ENCODE measurements at places on chromosomes 4 and X.

GRCh38 chr4:123283371-123283895, 113.2 kb upstream of the SPRY1 start:
- DNase-seq = no peak

DNA sequence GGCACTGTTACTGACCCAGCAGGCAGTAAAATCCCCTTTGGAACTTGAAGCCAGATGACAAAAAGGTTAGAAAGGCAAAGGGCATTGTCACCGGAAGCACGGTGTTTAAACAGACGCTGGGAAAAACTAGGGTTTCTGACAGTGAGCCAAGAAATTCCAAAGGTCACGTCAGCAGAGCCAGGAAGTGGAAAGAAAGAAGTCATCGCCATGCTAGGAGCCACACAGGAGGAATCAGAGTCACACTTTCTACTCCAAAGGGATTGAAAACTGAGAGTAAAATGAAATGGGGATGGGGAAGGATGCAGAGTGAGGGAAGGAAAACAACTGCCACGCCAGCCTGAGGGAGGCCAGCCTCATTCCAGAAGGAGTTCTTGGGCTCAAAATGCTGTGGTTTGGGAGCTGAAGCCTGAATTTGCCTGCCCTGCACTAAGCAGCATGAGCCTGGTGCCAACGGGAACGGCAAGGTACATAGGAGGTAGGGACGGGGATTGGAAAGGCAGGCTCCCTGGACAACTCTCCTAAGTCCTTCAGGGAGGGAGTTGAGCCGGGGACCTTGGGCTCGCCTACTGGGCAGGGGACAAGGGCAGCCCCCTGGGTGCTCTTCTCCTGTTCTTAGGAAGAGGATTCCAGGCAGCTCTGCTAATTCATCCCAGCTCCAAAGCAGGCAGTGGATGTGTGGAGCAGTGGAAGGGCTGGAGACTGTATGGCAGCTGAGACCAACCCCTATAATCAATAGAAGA, 66.8 kb downstream of the SOWAHB start:
- peak; percentile 78 for DNase-seq

DNA sequence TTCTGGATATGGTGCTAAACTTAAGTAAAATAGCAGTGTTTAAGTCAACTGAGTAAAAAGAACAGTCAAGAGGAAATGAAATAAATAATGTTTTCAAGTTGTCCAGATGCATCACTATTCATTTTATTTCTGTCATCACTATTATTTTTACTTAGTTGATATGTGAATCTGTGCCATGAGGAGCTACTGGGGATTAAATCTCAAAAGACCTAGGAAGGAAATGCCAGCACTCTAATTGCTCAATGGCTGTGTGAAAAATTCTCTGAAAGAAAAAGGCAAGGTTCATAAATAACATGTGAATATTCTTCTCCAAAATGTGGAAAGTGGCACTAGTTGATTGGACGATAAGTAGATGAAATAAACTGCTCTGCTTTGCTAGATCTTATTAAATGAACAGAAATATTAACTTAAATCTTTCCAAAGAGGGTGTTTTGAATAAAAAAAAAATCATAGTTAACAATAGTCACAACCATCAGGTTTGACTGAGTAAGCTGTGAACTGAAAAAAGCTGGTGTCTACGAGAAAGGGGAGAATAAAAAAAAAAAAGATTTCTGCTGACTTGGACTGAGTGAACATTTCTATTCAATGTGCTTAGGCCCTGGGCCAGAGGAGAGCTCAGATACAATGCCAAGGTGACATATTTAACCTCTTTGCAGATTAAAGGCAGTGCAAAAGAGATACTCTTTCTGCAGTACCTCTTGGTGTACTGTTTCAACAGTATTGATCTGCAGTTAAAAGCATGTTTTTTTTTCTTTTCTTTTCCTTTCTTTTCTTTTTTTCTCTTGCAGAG, 1.6 kb downstream of the SPARCL1 start:
- no peak for DNase-seq

DNA sequence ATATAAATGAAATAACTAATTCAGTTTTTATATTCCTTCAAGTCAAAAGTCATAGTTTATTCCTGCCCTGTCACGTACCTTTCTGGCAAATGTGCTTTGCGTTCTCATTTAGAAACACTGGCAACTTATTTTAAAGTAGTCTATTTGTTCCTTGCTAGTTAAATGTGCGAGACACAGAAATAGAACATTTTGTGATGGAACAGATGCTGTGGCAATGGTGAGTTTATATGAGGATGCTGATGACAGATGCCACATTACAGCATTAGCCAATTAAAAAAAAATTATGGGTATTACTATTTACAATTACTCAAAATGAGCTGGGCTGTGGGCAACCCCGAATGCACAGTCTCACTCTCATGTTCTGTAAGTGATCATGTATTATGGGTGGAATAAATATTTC, 26.1 kb upstream of the EPHA5 start:
- DNase-seq = no peak

GRCh38 chr4:128630871-128631270, 178.6 kb upstream of the JADE1 start:
- DNase-seq = no peak

DNA sequence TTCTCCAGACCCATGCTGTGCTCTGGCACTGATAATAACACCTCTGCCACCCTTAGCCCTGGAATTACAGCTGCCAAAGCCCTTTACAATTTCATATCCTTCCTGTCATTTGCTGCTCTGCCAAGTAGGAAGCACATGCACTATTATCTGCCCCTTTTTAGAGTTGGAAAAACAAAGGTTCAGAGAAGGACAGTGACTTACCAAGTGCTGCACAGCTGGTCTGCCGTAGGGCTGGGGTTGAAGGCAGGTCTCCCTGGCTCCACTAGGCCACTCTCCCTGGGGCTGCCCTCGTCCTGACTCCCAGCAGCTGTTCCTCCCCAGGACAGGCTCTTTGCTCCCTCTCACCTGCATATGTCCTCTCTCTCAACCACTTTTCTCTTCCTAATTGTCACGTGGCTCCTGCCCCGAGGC, 73.4 kb downstream of the ANAPC4 start:
- no peak for DNase-seq

DNA sequence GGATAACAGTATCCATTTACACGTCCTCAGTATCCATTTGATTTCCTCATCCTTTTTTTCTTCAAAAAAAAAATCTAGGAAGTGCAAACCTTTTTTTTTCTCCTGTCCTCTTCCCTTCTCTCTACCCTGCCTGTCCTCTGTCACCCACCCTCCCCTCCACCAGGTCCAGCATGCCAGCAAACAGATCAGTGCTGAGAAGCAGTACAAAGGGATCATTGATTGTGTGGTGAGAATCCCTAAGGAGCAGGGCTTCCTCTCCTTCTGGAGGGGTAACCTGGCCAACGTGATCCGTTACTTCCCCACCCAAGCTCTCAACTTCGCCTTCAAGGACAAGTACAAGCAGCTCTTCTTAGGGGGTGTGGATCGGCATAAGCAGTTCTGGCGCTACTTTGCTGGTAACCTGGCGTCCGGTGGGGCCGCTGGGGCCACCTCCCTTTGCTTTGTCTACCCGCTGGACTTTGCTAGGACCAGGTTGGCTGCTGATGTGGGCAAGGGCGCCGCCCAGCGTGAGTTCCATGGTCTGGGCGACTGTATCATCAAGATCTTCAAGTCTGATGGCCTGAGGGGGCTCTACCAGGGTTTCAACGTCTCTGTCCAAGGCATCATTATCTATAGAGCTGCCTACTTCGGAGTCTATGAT, 1.7 kb downstream of the SLC25A4 start:
- DNase-seq = no peak

GRCh38 chrX:107662824-107663223, 34.5 kb downstream of the PRPS1 start:
- no peak for DNase-seq

DNA sequence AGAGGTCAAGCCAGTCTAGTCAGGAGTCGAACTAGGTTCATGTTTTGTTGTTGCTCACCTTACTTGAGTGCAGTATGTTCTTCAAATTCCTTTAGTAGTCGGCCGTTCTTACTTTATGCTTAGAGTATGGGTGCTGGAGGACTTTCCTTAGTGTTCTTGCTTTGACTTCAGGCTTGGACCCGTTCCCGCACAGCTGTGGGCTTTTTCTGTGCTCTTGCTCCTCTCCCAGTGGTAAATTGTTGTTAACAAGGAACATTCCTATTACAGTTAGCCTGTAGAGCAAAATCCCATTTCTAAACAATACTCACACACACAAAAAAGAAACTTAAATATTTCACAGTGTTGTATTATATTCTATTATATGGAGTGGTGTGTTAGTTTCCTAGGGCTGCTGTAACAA, 113.5 kb downstream of the RAP1GDS1 start:
- peak; percentile 56 for DNase-seq

GRCh38 chrX:8310409-8310808, 139.3 kb upstream of the VCX2 start:
- no peak for DNase-seq

GRCh38 chr4:97027728-97028410, 1115.4 kb downstream of the STPG2 start:
- no peak for DNase-seq

- no peak for DNase-seq
Measured at GRCh38 chr4:153676486-153676885, 7.6 kb upstream of the TLR2 start.

- no peak for DNase-seq
Measured at GRCh38 chr4:110415478-110415877, 60.5 kb upstream of the ENPEP start.

DNA sequence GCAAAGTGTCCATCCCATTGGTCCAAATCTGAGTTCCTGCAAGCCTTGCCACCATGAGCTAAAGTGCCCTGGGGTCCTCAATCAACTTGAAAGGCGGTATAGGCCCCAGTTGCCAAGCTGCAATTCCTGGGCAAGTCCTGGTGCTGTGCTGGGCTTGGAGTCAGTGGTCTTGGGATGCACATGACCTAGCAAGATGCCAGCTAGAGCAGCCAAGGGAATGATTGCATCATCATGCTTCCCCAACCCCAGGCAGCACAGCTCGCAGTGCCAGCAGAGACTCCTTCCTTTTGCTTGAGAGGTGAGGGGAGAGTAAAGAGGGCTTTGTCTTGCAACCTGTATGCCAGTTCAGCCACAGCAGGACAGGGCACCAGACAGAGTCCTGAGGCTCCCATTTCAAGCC, 50.5 kb downstream of the KCNIP4 start:
- DNase-seq = no peak

- DNase-seq = no peak
Measured at GRCh38 chr4:80711956-80712355, 318.6 kb upstream of the BMP3 start.

- no peak for DNase-seq
Measured at GRCh38 chr4:86036736-86037135, 323.1 kb downstream of the MAPK10 start.

GRCh38 chr4:124711471-124712371, 811 bp downstream of the ANKRD50 start:
- DNase-seq = peak; percentile 93

DNA sequence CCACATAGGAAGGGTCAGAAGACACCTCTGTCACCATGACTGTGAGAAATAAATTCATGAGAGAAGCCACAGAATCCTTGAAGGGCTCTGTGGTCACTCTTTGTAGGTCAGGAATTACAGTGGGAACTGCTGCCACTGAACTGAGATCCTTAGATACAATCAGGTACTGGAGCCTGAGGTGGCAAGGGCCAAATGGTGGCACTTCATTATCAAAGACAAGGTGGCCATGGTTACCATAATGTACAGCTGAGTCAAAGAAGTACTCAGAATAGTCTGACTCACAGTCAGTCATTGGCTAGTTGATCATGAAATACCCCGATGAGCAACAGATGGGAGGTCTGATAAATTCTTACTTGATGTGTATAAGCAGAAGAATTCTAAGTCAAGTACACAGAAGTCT, 131.9 kb downstream of the RTL3 start:
- DNase-seq = no peak

DNA sequence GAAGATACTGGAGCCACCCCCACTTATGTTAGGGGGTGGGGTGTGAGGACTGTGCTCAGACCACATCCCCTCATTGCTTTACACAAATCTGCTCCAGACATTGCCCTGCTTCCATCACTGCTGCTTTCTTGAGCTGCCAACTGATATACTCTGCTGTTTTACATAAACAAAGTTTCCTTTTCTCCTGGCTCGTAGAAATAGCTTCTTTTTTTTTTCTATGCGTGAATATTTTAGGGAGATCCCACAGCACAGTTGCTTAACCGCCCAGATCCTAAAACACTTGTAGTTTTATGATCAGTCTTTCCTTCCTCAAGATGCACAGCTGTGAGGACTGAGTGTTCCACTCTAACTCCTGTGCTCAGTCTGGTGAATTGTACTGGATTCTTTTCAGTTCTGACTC, 768.4 kb downstream of the PCDH18 start:
- no peak for DNase-seq

DNA sequence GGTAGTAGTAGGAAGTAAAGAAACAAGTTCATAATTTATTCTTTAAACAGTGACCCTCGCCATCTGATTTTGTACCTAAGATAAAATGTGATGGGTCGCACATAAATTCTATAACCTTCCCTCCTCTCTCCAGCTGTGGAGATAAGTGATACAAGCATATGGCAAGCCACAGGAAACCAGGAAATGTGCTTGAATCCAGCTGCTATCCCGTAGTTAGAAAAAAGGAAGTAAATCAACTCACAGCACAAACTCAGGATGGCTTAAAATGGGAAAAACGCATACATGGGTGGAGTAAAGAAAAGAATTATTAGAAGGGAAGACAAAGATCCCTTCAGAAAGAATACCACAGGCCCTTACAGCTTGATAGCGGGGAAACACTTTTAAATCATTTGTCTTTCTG, 78.2 kb downstream of the ZNF827 start:
- no peak for DNase-seq

DNA sequence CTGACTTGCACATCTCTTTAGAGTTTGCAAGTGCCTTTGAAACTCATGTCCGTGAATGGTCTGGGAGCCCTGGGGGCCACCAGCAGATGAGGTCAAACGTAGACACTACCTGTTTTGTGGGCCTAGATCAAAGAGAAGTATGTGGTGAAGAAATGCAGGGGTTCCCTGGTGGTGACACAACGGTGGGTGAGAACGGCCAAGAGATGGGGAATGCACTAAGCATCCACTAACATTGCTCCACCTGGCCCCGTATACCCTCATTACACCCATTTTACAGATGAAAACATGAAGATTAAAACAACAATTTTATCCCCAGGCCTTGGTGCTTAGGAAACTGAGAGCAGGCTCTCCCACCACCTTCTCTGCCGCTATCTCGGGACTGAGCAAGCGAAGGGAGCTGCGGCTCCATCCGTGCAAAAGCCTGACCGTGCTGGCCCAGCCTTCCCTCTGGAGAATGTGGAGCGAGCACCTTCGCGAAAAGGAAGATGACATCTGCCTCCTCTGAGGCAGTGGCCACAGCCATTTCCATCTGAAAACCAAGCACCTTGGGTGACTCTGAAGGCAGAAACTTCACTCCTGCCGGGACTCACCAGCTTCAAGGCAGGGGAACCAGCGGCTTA, 91.9 kb downstream of the EVC2 start:
- DNase-seq = no peak

DNA sequence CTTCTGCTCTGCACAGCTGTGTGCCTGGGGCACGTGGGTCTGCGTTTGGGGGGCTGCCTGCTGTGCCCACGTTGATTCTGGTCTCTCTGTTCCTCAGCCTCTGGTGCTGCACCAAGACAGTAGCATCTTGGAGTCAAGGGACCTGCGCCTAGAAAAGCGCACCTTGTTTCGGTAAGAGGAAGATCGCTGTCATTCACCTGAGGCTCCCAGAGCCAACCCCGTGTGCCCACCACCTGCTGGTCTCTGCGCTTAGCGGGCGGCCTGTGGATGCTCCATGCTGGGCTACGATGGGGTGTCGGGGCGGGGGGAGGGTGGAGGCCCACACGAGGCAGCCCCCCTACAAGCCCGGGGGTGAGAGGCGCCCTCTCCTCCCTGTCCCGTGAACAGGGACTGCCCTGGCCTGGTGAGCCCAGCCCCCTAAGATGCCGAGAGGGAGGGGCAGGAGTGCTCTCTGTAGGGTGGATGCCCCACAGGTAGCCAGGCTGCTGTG, 18.9 kb upstream of the HGFAC start:
- no peak for DNase-seq

GRCh38 chr4:76058888-76059426, 15.6 kb upstream of the ART3 start:
- DNase-seq = no peak
